ENCODE measurements at places on chromosomes 6 and 20.

GRCh38 chr6:145244349-145245100, 490.8 kb downstream of the EPM2A start:
- no peak for DNase-seq

DNA sequence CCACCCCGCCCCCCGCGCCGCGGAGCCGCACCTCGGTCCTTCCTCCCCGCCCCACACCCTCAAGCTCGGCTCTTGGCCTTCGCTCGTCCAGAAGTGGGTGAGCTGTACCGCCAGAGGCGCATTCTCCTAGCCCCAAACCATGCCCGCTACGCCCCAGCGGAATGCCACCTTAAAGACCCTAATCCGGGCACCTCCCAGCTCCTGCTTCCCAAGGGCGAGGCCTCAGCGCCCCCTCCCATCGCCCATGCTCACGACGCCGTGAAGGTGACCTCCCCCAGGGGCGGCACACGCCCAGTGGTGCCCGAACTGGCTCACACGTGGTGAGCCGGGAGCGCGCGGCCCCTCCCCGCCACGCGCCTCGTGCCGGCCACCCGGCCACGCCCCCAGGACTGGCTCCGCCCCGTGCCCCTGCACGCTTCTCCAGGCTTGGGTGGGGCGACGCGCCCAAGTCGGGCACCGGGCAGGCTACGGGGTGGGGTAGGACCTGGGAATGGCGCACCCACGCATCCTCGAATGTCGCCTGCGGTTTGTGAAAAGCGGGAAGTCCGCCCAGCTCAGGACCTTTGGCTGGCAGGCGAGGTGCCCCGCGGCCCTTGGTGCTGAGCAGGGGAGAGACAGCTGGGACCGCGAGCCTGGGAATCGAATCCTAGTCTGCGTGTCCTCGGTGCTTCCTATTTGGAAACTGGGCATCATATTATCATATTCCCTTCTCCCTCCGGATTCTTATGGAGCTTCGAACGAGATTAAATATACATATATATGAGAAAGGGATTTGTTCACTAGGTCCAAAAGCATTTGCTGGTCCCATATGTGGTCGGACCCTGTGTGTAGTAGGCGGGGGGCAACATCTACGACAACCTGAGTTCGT, 941 bp upstream of the SOX12 start:
- peak; percentile 96 for DNase-seq

- no peak for DNase-seq
Measured at GRCh38 chr6:43915208-43915869, 145.3 kb downstream of the VEGFA start.

- DNase-seq, result no peak
Measured at GRCh38 chr6:62150048-62150663, 135.9 kb downstream of the KHDRBS2 start.

DNA sequence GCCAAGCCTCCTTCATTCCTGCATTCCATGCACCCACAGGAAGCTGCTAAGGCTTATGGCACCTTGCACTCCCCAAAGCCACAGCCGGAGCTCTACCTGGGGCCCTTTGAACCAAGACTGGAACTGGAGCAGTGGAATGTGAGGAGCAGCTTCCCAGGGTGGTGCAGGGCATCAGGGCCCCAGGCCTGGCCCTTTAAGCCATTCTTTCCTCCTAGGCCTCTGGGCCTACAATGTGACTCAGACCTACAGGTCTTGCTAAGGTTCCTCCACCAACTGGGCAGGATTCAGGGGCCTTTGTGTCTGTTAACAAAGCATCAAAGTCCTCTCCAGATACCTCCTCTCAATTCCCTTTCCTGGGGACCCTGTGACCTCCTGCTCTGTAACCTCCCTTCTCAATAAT, 36.2 kb downstream of the SF3B5 start:
- DNase-seq, result no peak

GRCh38 chr20:57278457-57278856, 12.0 kb upstream of the BMP7 start:
- DNase-seq, result no peak

DNA sequence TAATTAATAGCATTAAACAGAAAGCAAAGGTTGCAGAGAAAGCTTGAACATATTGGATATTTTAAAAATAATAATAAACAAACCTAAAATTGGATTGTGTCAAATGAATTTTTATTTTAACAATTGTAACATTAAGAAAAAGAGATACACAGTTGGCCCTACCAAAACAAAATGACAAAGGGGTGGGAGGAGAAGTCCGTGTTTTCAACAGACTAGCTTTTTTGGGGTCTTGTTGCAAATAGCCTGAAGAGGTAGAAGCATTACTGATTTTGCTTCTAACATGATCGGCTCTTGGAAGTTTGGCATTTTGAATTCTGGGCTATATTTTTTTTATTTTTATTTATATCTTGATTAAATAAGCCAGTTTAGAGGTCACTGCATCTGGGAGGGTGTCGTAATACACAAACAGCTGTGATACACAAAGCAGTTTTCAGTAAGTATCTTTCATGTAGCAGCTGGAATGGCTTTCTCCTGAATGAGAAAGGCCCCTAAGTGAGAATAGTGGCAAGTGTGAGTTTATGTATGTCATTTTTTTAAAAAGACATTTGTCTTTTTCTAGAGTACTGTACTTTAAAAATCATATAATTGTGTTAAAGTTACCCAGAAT, 85.5 kb upstream of the ZNF217 start:
- no peak for DNase-seq

- DNase-seq, result no peak
Measured at GRCh38 chr6:157879873-157880254, 56.8 kb downstream of the SNX9 start.

DNA sequence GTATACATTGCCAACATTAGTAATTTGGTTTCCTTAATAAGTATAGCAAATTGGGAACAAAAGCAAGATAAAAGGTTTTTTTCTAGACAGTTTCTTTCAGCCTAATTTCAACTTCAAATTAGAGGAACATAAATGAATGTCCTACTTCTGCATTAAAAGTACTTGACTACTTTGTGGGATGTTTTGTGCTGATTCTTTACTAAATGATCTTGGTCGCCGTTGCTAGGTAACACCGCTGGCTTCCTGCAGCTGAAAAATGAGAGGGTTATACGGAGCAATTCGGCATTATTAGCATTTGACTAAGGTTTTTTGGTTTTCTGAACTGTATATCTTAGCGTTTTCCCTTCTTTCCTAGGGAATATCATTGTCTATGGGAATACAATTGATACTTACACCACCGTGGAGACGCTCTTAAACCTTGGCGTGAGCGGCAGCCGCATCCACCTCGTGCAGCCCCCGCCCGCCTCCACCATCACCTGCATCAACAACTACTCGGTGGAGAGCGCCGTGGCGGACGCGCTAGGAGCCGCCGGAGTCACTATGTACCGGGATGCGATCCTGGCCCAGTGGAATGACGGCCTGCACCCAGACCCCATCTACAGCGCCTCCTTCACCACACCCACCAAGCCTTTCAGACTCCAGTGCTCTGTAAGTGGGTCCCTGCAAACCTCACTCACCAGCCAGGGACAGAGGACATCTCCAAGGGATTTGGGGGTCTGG, 90.9 kb upstream of the INSM1 start:
- peak; percentile 34 for DNase-seq

DNA sequence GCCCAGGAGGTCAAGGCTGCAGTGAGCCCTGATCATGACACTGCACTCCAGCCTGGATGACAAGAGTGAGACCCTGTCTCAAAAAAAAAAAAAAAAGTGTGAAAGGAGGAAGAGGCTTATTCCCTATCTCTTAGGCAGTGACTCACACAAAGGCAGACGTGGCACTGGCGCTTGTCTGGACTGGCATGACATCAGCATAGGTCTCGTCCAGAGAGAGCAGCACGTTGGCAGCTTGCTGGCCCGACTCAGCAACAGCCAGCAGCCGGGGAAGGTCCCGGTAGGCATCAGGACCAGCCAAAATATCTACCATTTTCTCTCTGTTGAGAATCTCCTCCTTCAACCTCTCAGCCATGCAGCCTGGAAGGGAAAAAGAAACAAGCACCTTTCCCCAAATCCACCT, 14.1 kb downstream of the CDK5RAP1 start:
- peak; percentile 66 for DNase-seq

DNA sequence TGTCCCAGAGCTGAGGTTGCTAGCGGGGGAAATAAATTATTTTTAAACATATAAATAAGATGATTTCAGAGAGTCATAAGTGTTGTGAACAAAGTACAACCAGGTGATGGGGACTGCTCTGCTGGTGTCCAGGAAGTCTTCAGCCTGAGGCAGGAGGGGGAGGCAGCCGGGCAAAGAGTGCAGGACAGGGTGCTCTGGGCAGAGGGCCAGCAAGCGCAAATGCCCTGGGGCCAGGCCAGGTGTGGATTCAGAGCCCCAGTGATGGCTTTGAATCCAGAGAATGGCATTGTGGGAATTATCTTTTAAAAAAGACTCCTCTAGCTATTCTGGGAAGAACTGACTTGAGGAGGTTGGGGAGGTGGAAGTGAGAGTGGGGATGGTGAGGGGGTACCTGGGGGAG, 1.6 kb downstream of the CLPSL1 start:
- DNase-seq, result peak; percentile 38

- DNase-seq, result no peak
Measured at GRCh38 chr6:16316741-16317251, 78.4 kb downstream of the GMPR start.

DNA sequence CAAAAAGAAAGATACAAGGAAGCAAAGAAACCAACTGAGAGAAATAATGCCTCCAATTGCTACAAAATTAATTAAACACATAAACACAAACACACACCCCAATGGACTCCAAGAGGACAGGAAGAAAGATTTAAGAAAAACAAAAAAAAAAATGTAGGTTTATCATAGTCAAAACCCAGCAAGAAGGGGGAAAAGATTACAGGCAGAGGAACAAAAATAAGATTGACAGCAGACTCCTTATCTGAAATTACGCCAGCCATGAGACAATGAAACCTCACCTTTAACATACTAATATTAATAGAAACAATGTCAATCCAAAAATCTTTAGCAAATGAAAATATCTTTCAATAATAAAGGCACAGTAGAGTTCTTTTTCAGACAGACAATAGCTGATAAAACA, 155.8 kb downstream of the RNGTT start:
- DNase-seq, result no peak

- DNase-seq, result no peak
Measured at GRCh38 chr6:56806368-56806767, 148.5 kb upstream of the BEND6 start.

DNA sequence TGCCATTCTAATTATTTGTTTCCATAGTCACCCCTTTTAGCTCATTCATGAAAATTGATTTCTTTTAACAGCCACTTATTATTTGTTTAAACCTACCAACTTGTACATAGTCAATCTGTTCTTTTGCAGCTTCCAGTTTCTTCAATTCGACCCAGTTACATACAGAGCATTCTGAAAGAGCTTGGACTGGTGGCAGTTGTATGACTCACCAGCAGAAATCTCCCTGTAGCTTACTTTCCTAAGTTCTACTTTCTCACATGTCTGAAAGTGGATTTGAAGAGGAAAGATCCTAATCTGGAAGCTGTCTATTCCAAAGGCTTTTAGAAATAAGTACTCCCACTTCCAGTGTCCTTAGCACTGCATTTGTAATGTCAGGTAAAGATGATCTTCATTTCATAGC, 447.9 kb downstream of the HTR1B start:
- DNase-seq, result no peak

- peak; percentile 54 for DNase-seq
Measured at GRCh38 chr20:38883081-38883980, 42.9 kb upstream of the FAM83D start.

GRCh38 chr20:32285082-32285620, 7.7 kb downstream of the KIF3B start:
- no peak for DNase-seq

- peak; percentile 60 for DNase-seq
Measured at GRCh38 chr6:139336488-139336887, 38.0 kb downstream of the CITED2 start.

DNA sequence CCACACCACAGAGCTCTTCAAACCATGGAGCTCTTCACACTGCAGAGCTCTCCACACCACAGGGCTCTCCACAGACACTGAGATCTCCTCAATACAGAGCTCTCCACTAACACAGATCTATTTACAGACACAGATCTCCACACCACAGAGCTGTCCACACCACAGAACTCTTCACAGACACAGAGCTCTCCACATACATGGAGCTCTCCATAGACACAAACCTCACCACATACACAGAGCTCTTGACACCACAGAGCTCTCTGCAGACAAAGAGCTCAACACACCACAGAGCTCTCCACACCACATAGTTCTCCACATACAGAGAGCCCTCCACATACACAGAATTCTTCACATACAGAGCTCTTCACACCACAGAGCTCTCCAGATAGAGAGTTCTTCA, 53.0 kb downstream of the ERMARD start:
- no peak for DNase-seq

GRCh38 chr6:25777856-25778649, 23.5 kb downstream of the SLC17A4 start:
- DNase-seq, result no peak

- DNase-seq, result no peak
Measured at GRCh38 chr6:164417537-164418261, 891.7 kb downstream of the C6orf118 start.

GRCh38 chr20:50762435-50763220, 31.2 kb downstream of the PARD6B start:
- DNase-seq, result peak; percentile 90

GRCh38 chr6:16199804-16200203, 38.6 kb upstream of the GMPR start:
- DNase-seq, result no peak

DNA sequence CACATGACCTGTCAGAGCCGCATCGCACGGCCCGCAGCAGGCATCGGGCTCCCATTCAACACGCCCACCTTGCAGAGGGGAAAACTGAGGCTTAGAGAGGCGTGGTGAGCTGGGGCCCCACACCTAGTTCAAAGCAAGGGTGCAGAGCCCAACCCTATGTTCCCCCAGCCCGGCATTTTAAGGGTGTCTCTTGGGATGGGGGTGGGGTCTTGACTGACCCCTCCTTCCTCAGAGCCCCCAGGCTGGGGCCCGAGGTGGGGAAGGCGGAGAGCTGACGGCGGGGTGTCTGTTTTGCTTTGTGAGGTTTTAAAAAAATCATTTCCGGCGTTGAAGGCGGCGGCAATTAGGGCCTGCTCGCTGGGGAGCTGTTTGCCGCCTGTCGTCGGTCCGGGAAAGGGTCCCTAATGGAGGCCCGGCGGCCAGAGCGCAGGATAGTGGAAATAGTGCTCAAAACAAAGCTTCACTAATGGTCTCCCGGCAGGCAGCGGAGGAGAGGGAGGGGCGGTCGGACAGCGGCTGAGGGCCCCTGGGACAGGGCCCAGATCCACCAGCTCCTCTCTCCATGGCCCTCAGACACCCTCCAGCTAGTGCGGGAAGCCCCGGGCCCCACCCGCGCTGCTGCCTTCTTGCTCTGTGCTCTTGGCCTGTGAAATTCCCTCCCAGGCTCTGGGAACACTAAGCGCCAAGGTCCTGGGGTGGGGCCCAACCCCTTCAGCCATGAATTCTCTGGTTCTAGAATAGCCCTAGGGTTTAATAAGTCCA, 11.9 kb downstream of the VSTM2L start:
- DNase-seq, result no peak

- no peak for DNase-seq
Measured at GRCh38 chr6:21321531-21321930, 272.0 kb upstream of the SOX4 start.

GRCh38 chr6:117504478-117505144, 22.1 kb downstream of the DCBLD1 start:
- no peak for DNase-seq

Data from left ventricle myocardium superior (tissue), 1 donor.